ENCODE measurements at places on chromosomes 3 and 15.

DNA sequence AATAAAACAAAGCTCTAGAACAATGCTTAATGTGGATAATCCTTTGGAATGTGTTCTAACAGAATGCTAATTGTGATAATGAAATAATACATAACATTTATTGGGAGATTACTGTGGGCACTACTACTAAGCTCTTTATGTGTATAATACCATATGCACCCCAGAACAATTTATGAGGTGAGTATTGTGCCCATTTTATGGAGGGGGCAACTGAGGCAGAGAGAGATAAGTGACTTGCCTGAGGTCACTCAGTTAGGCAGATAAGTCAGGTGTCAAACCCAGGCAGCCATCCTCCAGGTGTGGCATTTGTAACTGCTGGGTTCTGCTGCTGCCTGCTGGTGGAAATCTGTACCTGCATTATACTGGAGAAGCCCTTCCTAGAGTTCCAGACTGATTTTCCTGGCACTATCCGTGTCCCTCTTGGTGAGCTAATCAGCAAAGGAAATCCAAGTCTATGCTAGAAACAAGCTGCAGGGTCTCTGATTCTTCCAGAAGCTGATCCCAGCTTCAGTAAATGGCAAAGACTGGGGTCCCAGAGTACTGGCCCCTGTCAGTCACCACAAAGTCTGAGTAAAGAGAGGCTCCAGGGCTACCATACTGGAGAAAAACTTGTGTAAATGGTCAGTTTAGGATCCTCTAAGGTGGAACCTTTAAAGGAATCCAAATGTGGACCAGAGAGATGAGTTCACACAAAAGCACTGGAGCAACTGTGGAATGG lies 22.6 kb upstream of the RBP1 start:
- peak; percentile 50 for DNase-seq

GRCh38 chr3:127428344-127428997 lies 140.6 kb upstream of the PRR20G start:
- peak; percentile 5 for DNase-seq

- DNase-seq = no peak
Measured at GRCh38 chr3:72280876-72281275, 495.9 kb upstream of the PROK2 start.

GRCh38 chr3:172591125-172591605 lies 67.9 kb upstream of the TNFSF10 start:
- no peak for DNase-seq

DNA sequence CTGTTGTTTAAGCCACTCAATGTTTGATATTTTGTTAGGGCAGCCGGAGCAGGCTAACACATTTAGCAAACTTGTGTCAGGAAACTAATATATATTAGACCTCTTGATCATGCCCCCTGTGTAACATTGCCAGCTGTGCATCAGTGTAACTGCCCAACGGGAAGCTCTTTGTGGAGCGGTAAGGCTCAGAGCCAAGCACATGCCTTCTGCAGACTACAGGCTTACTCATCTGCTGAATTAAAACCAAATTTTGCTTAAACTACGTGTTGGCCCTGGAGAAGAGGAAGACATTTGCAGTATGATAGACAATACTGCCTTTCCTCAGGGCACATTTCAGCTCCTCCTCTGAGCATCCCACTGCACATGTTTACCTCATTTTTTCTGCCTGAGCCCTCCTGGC lies 50.5 kb upstream of the KCNMB2 start:
- DNase-seq = peak; percentile 13

GRCh38 chr3:187288131-187288854 lies 3.2 kb downstream of the MASP1 start:
- no peak for DNase-seq
